ENCODE measurements at places on chromosomes 1 and 21.
A peak's percentile ranks its signal among the peaks of the same experiment; 100 is the strongest.

DNA sequence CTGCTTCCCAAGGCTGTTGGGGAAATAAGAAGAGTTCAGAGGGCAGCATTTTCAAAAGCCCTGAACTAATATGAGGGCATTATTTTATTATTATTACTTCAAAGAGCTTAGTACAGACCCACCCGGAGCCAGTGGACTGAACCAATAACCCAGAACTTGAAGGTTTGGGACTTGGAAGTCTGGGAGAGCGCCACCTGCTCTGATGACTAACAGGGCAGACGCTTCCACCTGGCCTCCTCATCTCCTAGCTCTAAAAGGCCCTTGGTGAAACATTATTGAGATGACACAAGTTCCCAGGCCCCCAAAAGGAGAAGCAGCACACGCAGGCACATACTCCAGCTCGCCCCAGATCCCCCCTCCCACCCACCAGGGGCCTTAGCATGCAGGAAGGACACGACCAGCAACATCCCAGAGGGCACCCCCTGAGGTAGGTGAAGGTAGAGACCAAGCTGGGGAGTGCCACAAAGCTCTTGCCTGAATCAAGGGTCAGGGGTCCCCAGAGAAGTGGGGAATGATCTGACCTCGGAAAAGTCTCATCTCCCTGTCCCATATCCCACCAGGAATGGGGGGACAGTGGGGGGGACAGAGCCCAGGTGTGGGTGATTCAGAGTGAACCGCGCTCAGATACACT lies 1.3 kb downstream of the DLGAP3 start:
- no peak for DNase-seq

- DNase-seq: no peak
Measured at GRCh38 chr1:63935143-63935542, 161.3 kb downstream of the ROR1 start.

- DNase-seq: no peak
Measured at GRCh38 chr1:119544165-119544762, 37.3 kb downstream of the HSD3B1 start.

DNA sequence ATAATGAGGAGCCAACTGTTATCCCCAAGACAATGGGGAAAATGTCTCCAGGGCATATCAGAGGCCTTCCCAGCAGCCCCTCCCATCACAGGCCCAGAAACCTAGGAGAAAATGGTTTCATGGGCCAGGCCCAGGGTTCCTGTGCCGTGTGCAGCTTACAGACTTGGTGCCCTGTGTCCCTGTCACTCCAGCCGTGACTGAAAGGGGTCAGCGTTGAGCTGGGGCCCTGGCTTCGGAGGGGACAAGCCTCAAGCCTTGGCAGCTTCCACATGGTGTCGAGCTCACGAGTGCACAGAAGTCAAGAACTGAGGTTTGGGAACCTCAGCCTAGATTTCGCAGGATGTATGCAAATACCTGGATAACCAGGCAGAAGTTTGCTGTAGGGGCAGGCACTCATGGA lies 18.1 kb downstream of the SIPA1L2 start:
- DNase-seq: no peak

GRCh38 chr1:59788825-59789224 lies 25.9 kb upstream of the HOOK1 start:
- DNase-seq: no peak

- DNase-seq: no peak
Measured at GRCh38 chr1:211938561-211938997, 96.8 kb downstream of the INTS7 start.

DNA sequence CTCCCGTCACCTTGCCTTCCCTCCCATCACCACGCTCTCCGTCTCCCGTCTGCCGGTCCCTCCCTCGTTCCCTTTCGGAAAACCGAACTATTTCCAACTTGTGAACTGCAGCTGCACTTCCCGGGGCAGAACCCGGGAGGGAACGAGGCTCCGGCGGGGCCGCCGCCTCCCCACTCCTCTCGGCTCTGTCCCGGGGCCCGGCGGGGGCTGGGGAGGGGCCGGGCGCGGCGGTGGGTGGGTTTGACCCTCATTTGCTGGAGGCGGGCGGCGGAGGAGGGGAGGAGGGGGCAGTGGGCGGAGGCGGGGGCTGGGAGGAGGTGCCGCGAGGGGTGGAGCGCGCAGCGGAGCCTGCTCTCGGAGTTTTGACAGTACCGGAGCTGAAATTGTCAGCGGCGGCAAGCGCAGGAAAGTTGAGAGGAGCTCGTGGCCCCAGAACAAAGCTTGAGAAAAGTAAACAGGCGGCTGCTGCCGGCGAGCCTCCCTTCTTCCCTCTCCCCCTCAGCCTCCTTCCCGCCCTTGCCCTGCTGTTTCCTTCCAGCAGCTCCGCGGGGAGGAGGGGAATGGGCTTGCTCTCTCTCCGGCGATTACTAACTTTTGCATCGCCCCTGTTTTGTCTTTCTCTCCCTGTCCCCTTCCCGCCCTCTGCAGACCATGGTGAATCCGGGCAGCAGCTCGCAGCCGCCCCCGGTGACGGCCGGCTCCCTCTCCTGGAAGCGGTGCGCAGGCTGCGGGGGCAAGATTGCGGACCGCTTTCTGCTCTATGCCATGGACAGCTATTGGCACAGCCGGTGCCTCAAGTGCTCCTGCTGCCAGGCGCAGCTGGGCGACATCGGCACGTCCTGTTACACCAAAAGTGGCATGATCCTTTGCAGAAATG lies 2.9 kb downstream of the LMO4 start:
- DNase-seq: peak; percentile 34

DNA sequence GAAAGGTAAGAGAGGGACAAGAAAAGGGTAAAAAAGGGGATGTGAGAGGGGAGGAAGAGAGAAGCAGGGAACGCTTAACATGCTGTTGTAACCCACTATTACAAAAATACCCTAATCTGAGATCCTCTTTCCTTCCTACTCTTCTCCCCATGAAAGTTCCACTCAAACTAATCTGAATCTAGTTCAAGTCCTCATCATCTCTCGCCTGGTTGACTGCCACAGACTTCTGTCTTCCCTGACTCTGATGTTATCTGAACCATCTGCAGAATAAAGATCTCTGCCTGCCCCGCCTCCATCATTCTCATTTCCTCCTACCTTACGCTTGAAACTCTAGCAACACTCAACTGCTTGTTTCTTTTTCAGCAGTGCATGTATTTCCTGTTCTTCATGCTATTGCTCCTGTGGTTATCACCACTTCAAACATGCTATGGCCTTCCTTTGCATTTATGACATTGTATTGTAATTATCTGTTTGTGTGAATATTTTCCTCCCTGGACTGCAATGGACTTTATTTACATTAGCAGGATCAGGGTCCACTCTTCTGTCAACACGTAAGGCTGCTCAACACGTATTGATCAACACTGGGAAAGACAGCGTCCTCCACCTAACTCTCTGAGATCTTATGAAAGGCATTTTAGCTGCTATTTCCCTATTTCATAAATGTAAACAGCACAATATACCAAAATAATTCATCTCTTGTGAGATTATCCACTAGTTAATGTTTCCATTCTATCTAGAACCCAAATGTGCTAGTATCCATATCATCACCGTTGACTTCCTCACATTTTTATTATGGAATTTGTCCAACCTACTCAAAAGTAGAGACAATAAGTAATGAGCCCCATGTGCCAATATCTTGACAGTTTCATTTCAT lies 215.5 kb upstream of the USP25 start:
- no peak for DNase-seq

GRCh38 chr1:201307760-201308499 lies 24.6 kb downstream of the PKP1 start:
- DNase-seq: no peak

DNA sequence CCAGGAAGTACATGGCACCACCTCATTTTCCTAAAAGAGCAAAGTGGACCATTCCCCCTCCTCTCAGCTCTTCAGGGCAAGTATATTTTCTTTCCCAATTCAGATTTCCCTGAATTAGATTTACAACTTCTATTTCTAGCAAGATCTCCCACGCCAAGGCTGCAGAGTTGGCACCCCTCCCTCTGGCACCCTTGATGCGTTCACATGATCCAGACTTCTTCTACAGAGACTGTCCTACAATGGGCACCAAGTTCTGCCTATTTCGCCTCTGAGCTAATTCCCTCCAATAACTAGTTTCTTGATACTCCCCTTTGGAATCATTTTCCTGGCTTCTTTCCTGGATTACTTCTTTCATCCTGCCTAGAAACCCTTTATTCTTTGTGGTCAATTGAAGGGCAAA lies 122.0 kb downstream of the CDC7 start:
- DNase-seq: no peak
